Cardiac atrium fibroblast (primary cell): ENCODE measurements at places on chromosomes 2 and 18. TPM values are rescaled to one million over a fixed set of nuclear protein-coding genes. Genes with fewer than 3 reads are reported as not detected.

The ARHGEF4 gene
- total RNA-seq, result 2.1 and 4.9 TPM in 2 replicates

The NGEF gene
- 0.32 and 0.72 TPM in 2 replicates for total RNA-seq

The RAX gene
- total RNA-seq, result not detected in 2 replicates

The CNTNAP5 gene
- not detected in 2 replicates for total RNA-seq

The INO80B gene
- total RNA-seq, result 7.5 and 23.3 TPM in 2 replicates

The ALPG gene
- total RNA-seq, result not detected in 2 replicates
